ENCODE measurements at places on chromosomes 13 and 19.

DNA sequence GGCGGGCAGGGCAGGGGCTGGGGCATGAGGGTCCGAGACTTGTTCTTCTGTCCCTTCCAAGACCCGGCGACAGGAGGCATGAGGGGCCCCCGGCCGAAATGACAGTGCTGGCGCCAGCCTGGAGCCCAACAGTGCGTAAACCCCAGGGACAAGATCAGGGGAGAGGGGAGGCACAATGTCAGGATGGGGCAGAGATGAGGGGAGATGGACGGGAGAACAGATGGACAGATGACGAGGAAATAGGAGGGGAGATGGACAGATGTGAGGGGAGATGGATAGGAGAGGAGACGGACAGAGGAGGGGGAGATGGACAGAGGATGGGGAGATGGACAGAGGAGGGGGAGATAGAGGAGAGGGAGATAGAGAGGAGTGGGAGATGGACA is 518 bp downstream of the FLT3LG start:
- DNase-seq: no peak

DNA sequence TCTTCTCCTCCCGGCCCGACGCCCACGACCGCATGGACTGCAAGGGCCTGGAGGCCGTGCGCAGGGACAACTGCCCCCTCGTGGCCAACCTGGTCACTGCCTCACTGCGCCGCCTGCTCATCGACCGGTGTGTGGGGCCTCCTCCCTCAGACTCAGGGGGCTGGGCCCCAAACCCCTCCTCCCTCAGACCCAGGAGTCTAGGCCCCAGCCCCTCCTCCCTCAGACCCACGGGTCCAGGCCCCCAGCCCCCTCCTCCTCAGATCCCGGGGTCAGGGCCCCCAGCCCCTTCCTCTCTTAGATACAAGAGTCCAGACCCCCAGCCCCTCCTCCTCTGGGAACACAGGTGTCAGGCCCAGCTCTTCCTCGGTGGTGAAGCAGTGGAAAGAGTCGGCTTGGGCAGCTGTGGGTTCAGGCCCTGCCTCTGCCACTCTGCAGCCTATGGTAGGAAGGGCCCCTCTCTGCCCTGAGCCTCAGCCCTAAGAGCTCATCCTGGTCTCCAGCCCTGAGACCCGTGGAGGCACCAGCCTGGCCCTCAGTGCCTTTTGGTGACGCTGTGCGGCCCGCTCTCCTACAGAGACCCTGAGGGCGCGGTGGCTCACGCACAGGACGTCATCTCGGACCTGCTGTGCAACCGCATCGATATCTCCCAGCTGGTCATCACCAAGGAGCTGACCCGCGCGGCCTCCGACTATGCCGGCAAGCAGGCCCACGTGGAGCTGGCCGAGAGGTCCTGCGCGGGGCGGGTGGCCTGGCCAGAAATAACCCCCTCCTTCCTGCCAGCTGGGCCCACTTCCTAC is 3.7 kb upstream of the SPIB start:
- peak; percentile 84 for DNase-seq

- peak; percentile 40 for DNase-seq
Measured at GRCh38 chr13:75685239-75685697, 49.1 kb downstream of the LMO7 start.

- DNase-seq: peak; percentile 12
Measured at GRCh38 chr19:47520839-47521238, 6.0 kb upstream of the NAPA start.

DNA sequence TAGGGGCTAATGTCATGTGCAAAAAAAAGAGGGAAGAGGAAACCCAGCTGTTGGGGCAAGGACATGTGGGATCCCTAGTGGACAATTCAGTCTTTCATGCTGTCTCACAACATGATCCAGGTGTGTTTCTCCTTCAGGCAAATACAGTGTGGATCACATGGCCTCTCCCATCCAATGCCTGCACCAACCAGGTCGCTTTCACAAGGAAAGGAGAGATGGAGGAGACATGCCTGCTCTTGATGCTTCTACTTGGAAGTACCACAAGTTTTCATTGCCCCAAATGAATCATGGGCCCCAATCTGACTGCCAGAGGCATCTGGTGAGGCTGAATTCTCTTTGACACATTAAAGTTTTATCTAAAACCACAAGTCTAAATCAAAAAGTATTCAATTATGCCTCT is 82.1 kb downstream of the DLEU7 start:
- DNase-seq: no peak

GRCh38 chr19:18648973-18649315 is 12.1 kb downstream of the KLHL26 start:
- no peak for DNase-seq

DNA sequence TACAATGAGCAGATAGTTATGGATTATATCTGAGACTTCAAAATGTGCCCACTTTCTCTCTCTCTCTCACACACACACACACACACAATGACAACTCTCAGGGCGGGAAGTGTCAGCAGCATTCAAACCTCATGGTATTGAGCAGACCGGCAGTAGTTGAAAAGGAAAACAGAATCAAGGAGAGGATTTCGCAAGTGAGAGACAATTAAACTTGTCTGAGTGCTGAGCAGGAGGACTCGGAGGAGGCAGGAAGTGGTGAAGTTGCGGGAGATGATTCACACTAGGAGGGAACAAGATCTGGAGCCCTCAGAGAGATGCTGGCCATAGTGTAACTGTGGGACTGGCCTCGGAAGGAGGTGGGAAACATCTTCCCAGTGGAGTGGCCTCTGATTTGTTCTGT is 353.1 kb downstream of the EFNB2 start:
- no peak for DNase-seq

DNA sequence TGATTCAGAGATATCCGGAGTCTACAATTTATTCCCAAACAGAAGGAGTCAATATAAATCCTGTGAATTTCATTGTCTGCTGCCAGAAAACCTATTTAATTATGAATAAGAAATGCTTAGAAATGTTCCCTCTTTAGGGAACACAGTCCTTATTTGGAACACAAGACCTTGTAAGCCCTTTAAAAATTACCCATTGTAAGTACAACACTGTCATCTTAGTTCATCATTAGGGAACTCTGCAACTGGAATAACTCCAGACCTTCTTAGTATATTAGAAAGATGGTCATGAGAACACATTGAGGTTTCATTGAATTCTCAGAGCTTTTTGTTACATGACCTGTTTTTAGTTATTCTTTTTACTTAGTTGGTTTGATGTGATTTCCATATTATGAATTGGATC is 548.5 kb upstream of the KLF12 start:
- DNase-seq: no peak

DNA sequence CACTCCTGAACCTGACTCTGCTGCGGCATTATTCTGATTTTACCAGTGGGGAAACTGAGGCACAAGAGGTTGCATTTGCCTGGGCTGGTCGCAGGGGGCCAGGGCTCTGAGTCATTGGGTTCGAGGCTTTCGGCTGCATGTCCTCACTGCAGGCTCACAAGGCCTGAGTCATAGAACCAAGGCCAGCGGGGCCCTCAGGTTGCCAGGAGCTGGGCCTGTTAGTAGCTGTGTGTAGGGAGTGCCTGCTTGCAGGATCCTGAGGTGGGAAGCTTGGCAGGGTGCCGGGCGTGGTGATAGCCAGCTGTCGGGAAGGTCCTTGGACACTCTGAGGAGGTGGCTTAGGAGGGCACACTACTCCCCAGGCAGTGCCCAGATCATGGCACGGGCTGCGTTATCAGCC is 21.6 kb upstream of the F2RL3 start:
- no peak for DNase-seq

- DNase-seq: no peak
Measured at GRCh38 chr13:47503475-47503874, 497.6 kb downstream of the SUCLA2 start.

- no peak for DNase-seq
Measured at GRCh38 chr19:6055013-6055795, 55.1 kb downstream of the RFX2 start.

DNA sequence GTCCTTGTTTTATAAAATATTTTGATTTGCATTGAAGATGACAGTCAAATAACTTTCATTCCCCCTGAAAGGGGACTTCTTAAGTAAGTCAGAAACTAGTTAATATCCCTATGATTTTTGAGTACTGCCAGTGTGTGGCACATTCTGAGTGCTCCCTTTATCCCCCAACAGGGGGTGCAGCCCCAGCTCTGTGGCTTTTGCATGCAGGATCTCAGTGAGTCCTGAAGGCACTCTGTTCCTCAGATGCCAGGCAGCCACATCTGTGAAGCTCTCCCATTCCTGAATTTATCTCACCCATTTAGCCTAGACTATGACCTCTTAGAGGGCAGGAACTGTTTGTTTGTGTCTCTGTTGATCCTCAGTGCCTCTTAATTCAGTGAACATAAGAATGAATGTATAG is 123.1 kb downstream of the CDK8 start:
- DNase-seq: peak; percentile 68

GRCh38 chr13:105139380-105140285 is 1395.8 kb downstream of the EFNB2 start:
- DNase-seq: peak; percentile 29

- no peak for DNase-seq
Measured at GRCh38 chr13:44498969-44499368, 77.2 kb downstream of the TSC22D1 start.

- no peak for DNase-seq
Measured at GRCh38 chr13:40228496-40228895, 437.9 kb downstream of the FOXO1 start.

DNA sequence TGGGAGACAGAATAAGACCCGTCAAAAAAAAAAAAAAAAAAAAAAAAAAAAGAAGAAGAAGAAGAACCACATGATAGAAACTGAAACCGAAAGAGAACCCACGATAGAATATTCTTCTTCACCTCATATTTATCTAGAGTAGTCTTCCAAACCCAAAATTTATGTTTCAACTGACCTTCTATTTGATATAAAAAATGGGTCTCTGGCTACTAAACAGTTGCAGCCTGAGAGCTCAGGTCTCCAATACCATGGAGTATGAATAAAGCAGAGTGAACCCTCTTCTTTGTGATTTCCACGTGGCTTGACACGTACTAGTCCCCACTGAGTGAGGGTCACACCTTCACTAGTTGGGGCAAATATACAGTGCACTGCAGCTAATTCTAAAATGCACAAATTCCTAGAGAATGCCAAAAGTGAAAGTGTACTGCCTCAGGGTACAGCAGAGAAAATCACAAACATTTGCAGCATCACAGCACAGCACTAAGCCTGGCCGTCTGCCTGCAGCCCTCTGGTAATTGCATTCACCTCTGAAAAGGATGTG is 30.8 kb upstream of the RFC3 start:
- DNase-seq: no peak

GRCh38 chr19:52692431-52693008 is 42.3 kb downstream of the ZNF611 start:
- no peak for DNase-seq

- no peak for DNase-seq
Measured at GRCh38 chr13:114108141-114108761, 24.2 kb downstream of the RASA3 start.

DNA sequence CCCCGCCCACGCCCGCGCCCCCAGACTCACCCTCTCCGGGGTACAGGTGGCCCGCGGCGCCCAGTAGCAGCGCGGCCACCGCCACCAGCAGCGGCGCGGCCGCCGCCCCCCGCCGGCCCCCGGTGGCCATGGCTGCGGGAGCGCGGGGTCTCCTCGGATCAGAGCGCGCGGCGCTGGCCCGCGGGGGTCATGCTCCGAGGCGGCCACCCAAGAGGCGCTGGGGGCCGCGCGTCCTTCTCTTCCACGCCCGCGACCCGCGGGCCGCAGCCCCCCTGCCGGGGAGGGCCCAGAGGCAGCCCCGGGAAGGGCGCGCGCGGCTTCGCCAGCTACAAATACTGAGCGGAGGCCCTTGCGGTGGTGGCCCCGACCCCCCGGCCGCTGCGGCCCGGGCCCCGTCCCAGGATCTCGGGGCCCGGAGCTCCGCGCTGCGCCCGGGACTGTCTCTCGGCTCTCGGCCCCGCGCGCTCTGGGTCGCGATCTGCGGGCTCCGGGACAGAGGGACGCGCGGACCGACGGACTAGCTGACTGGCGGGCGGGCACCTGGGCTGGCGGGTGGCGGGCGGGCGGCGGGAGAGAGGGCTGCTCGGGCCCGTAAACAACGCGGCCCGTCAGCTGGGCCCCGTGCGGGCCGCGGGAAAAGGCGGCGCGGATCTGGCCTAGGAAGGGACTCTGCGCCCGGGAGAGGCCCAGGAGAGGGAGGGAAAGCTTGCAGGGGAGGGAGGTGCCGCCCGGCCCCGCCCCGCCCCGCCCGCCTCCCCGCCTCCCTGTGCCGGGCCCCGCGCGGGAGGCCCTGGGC is at the start of gene INSR:
Gene INSR (minus strand): TSS at position 653 of the 796 bp plus-strand sequence. CDS start 523 bp downstream, at position 130.
- DNase-seq: peak; percentile 98

DNA sequence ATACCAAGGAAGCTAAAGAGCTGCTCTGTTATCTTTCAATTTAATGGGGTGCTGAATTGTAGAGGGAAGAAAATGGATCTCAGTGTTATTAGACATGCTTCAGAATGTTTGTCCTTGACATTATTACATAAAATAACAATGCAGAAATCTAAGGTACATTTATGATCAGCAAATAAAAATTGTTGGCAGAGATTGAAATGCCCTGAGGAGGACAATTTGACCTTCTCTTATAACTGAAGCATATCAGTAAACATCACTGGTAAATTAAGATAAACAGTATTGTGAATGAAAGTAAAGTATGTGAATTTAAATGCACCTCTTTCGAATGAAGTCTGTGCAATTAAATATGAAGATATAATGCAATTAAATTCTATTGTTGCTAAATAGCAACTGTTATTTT is 1362.1 kb upstream of the ATXN8OS start:
- no peak for DNase-seq

- DNase-seq: no peak
Measured at GRCh38 chr13:32334671-32335070, 19.4 kb downstream of the BRCA2 start.

- DNase-seq: no peak
Measured at GRCh38 chr13:78736142-78736541, 77.2 kb upstream of the OBI1 start.

Measured in D341Med (cell line).